ENCODE measurements at places on chromosomes 12 and 14.

DNA sequence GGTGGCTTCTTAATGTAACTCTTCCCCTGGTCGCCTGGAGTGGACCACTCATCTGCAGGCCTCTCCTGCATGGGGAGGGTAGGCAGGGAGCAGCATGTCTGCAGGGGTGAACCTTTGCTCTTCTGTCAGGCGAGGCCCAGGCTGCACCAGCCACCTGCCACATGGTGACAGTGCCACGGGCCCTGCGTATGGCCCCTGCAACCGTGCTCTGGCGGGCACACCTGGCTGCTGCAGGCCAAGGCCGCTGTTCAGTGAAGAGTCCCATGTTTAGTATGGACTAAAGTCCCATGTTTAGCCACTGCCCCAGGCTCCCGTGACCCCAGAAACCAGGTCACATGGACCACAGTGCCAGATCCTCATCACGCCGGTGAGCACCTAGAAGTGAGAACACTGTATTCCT is 187.0 kb downstream of the ADGRD1 start:
- DNase-seq, result no peak

GRCh38 chr14:50475460-50475859 is 56.9 kb downstream of the MAP4K5 start:
- peak; percentile 5 for DNase-seq

GRCh38 chr12:22722081-22722480 is 97.1 kb downstream of the ETNK1 start:
- no peak for DNase-seq

GRCh38 chr14:74531467-74531866 is 37.9 kb downstream of the ISCA2 start:
- DNase-seq, result no peak

DNA sequence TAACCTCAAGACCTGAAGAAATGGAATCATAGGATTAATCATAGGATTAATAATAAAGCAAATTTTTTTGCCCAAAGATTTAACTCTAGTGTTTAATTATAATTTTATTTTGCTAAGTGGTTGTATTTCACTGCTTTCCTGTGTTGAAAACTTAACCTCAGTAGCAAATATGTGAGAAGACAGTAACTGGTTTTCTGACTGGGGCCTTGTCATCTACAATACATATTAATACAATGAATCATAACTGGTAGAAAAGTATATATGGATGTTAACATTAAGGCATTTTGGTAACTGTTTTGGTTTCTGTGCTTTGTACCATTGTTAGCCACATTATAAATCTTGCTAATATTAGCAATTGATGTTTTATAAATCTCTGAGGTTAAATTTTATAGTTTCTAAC is 92.2 kb downstream of the ACSS3 start:
- DNase-seq, result no peak
